ENCODE measurements at places on chromosomes 6 and 20.

- DNase-seq: no peak
Observed at GRCh38 chr6:35063701-35064280, 77.3 kb downstream of the TCP11 start.

- DNase-seq: no peak
Observed at GRCh38 chr6:40588480-40588879, 1.3 kb upstream of the LRFN2 start.

- DNase-seq: peak; percentile 64
Observed at GRCh38 chr20:9031991-9032390, 36.9 kb upstream of the PLCB4 start.

- no peak for DNase-seq
Observed at GRCh38 chr6:37487591-37488380, 11.9 kb downstream of the CCDC167 start.

GRCh38 chr6:46605091-46605797 lies 47.4 kb downstream of the CYP39A1 start:
- no peak for DNase-seq

- DNase-seq: no peak
Observed at GRCh38 chr6:33279971-33280511, 3.1 kb downstream of the B3GALT4 start.

GRCh38 chr6:21045135-21045700 lies 511.0 kb downstream of the CDKAL1 start:
- DNase-seq: no peak

- peak; percentile 18 for DNase-seq
Observed at GRCh38 chr6:795046-795685, 102.2 kb upstream of the EXOC2 start.

GRCh38 chr6:148221196-148221979 lies 121.2 kb upstream of the SASH1 start:
- no peak for DNase-seq

DNA sequence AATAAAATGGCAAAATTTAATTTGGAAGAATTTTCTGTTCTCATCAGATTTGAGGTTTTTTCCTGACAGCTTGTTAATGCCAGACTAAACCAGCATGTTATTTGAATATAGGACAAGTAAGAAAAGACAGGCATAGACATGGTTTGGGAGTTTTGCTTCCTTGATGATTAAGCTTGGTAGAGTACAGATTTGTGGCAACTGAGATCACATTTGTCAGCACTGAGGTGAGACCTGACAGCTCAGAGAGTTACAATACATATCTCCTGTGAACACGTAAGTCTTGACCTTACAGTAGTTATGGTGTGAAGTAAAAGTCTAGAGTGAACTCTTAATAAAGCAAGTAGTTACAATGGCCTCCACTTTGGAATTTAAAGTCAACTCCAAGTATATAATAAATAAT lies 34.5 kb downstream of the CENPW start:
- DNase-seq: no peak

DNA sequence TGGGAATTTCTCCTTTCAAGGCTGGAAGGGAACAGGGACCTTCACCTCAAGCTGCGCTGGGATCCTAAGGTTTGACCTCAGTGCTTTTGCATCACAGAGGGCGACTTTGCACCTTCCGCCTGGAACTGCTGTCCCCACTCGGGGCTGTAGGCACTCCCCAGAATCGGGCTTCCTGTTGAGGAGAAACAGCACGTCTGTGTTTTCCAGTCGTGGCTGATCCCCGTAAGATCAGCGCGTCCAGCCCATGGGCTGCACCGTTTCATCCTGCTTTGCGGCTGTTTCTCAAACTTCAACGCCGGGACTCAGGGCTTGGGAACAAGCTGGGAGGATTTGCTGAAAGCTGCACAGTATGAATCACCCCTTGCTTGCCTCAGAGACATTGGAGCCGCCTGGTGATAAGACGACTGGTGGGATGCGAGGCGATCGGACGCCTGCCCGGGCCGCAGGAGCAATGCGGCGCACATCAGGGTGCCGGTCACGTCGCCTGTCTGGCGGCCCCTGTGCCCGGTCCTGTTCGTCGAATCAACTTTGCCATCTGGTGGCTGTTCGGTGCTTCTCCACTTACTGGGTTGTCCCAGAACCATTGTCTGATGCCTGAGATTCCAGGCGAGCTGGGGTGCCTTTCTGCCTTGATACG lies 53.6 kb upstream of the FRMD1 start:
- no peak for DNase-seq

GRCh38 chr6:156949376-156949775 lies 172.2 kb downstream of the ARID1B start:
- no peak for DNase-seq

Data from muscle of arm (tissue), 14 donors.